Activated CD4-positive, alpha-beta memory T cell treated with anti-CD3 and anti-CD28 coated beads, Interleukin-2, amount 10 ng/mL, durations not matched to agents 7 days and 5 days (primary cell): ENCODE measurements at places on chromosomes 1 and 21. TPM values are rescaled to one million over a fixed set of nuclear protein-coding genes. Genes with fewer than 3 reads are reported as not detected.

GRCh38 chr1:80448081-80448480, 1352.7 kb upstream of the ADGRL2 start:
- DNase-seq, result no peak
- no peaks in the 10 kb centered on the region for H3K4me1 ChIP-seq
- H3K27ac ChIP-seq, result no peak overlapping the region
- no peak overlapping the region for H3K4me3 ChIP-seq

- peaks cover 38% of the 10 kb centered on the region for H3K27me3 ChIP-seq
- DNase-seq, result no peak
- peaks cover 5% of the 10 kb centered on the region for H3K4me1 ChIP-seq
- no peak overlapping the region for H3K4me3 ChIP-seq
Observed at GRCh38 chr1:156612666-156613065, 6.5 kb upstream of the HAPLN2 start.

- no peak overlapping the region for H3K27ac ChIP-seq
- H3K36me3 ChIP-seq, result peaks cover 70% of the 10 kb centered on the region
- H3K4me1 ChIP-seq, result peaks cover 9% of the 10 kb centered on the region
- no peak overlapping the region for H3K4me3 ChIP-seq
Observed at GRCh38 chr1:192998536-192998935, 60.6 kb downstream of the UCHL5 start.

Gene SIPA1L2
- 0.93 TPM for total RNA-seq

GRCh38 chr1:225979421-225979820, 19.7 kb downstream of the SDE2 start:
- DNase-seq, result no peak
- peaks cover 45% of the 10 kb centered on the region for H3K36me3 ChIP-seq
- H3K4me1 ChIP-seq, result peaks cover 10% of the 10 kb centered on the region

Gene TFF1
- total RNA-seq, result not detected

DNA sequence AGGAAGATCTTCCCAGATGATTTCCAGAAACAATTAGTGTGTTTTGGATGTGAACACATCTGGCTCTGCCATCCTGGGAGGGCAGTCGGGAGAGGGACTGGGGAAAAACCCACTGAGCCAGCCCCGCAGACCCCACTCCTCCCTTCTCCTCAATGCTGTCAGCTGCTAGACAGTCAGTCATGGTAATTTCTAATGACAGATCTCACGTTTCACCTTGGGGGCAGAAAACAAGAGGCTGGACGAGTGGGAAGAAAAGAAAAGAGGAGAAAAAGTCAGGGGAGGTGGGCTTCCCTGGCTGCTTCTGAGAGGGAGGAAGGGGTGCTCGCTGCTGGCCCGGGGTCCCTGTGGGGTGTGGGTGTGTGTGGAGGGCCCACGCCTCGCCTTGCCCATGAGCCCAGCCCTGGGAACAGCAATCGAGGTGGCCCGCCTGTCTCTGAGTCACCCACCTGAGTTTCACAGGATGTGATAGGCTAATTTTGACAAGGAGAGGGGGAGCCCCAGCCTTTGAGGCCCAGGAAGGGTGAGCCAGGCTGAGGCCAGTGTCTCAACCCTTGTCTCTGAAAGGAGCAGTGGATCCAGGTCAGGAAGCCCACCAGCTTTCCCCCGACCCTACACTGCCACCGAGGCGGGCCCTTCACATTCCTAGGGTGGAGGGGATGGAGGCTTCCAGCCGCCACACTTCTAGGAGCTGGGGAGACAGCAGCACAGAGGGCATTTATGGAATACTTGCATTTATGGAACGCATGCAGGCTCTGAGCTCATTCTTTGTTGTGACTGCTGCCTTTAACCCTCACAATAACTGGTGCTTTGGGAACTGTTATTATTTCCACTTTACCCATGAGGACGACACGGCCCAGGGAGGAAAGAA, 49.1 kb upstream of the IFNLR1 start:
- H3K4me1 ChIP-seq, result peaks cover 11% of the 10 kb centered on the region
- peaks cover 25% of the 10 kb centered on the region for H3K27me3 ChIP-seq
- no peak overlapping the region for H3K27ac ChIP-seq
- peak; percentile 22 for DNase-seq
- H3K36me3 ChIP-seq, result no peaks in the 10 kb centered on the region

DNA sequence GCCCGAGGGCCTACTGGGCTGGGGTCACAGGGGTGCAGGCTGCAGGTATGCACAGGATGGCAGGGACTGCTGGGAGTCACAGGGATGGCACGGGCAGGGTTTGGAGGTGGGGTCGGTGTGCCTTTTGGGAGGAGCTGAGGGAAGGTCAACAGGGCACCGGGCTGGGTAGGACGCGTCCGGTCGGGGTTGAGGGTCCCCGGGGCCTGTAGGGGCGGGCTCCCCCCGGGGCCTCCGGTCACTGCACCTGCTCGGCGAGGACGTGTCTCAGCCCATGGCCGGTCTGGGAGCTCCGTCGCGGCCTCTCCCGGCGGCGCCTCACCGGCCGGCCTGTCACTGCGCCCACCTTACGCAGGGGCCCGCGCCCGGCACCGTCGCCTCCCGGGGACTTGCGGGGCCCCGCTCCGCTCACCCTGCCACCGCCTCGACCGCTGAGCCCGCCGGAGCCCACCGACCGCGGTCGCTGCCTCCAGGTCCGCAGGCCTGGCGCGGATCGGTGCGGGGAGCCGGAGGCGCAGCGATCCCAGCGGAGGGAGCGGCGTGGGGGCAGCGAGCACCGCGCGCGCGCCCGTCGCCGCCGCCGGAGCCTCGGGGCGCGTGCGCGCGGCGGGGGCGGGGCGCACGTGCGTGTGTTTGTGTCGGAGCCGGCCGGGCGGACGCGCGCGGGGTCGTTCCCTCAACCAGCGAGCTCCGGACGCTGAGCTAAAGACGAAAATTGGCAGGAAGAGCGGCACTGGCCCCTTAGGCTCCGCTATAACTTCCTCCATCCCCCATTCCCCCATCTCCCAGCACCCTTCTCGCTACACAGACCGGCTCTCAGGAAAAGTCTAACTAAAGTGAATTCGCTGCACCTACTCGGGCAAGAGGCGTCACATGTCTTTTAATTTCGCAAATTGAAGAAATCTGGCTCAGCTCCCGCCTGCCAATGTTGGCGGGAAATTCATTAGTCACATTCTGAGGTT, at the start of gene AMIGO1:
TSS of gene AMIGO1 (minus strand) at position 552 of the 959 bp plus-strand sequence. CDS start 815 bp downstream, outside the sequence.
- peaks cover 34% of the 10 kb centered on the region for H3K4me1 ChIP-seq
- H3K27me3 ChIP-seq, result peaks cover 31% of the 10 kb centered on the region
- H3K27ac ChIP-seq, result peak within 1 kb of the TSS; percentile 26
- DNase-seq, result peak; percentile 51
- H3K36me3 ChIP-seq, result no peaks in the 10 kb centered on the region

- DNase-seq, result no peak
- peaks cover 5% of the 10 kb centered on the region for H3K27me3 ChIP-seq
- H3K4me3 ChIP-seq, result no peak overlapping the region
- no peaks in the 10 kb centered on the region for H3K36me3 ChIP-seq
Observed at GRCh38 chr1:240466509-240466908, 145.4 kb downstream of the GREM2 start.

Gene SYT11
- 31.6 TPM for total RNA-seq

DNA sequence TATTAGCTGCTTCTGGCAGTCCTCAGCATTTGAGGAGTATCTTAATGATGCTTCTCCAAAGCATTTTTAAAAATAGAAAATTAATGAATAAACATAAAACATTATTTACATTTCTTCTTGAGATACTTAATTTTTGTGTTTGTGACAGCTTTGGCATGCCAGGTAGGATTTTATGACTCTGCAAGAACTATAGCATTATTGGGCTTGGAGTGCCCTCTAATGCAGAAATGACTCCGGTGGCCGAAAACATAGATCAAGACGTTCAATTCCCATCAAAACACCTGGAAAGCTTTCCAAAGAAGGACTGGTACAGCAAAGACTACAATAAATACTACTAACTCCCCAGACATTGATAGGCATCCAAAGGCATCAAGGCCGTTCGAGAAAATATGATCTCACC, 366.4 kb upstream of the CXADR start:
- no peaks in the 10 kb centered on the region for H3K36me3 ChIP-seq
- DNase-seq, result no peak
- H3K4me3 ChIP-seq, result no peak overlapping the region
- no peak overlapping the region for H3K27ac ChIP-seq

Gene HPDL
- 5.6 TPM for total RNA-seq

- no peak overlapping the region for H3K4me3 ChIP-seq
- no peaks in the 10 kb centered on the region for H3K36me3 ChIP-seq
- H3K4me1 ChIP-seq, result peaks cover 3% of the 10 kb centered on the region
- DNase-seq, result no peak
- no peak overlapping the region for H3K27ac ChIP-seq
Observed at GRCh38 chr1:66237042-66237441, 296.9 kb upstream of the SGIP1 start.

DNA sequence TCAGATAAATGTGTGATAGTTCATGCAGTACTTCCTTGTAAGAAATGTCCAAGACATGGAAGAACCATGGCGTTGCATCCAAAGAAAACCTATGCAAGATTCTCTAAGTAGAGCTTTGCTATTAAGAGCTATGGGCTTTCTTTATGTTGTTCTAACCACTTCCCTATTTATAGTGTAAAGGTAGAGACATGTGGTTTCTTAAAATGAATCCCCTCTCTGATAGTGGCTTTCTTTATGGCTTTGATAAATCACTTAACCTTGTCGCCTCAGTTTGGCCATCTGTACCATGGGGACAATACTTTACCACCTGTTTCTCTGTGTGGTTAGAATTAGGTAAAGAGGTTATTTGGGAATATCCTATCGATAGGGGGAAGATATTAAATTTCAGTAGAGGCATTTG, 305.5 kb downstream of the NFIA start:
- H3K27me3 ChIP-seq, result no peaks in the 10 kb centered on the region
- no peak overlapping the region for H3K27ac ChIP-seq
- H3K4me1 ChIP-seq, result peaks cover 23% of the 10 kb centered on the region
- H3K36me3 ChIP-seq, result peaks cover 4% of the 10 kb centered on the region
- no peak overlapping the region for H3K4me3 ChIP-seq

Gene ACKR1
- total RNA-seq, result not detected

Gene HSD3B2
- not detected for total RNA-seq

Gene TADA1
- 17.9 TPM for total RNA-seq

Gene LY9
- total RNA-seq, result 46.4 TPM

DNA sequence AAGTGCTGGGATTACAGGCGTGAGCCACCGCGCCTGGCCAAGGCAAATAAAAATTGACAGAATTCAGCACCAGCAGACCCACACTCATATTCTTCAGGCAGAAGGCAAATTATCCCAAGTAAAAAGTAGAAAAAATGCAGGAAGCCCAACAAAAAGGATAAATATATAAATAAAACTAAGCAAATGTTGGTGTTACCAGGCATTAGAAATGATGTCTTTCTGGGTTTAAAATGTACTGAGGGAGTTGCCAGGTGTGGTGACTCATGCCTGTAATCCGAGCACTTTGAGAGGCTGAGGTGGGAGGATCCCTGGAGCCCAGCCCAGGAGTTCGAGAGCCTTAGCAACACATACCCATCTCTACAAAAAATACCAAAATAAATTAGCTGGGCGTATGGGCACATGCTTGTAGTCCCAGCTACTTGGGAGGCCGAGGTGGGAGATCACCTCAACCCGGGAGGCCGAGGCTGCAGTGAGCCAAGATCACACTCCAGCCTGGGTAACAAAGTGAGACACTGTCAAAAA, 6.3 kb downstream of the INTS11 start:
- H3K27ac ChIP-seq, result no peak overlapping the region
- no peaks in the 10 kb centered on the region for H3K27me3 ChIP-seq
- peaks cover 33% of the 10 kb centered on the region for H3K36me3 ChIP-seq

DNA sequence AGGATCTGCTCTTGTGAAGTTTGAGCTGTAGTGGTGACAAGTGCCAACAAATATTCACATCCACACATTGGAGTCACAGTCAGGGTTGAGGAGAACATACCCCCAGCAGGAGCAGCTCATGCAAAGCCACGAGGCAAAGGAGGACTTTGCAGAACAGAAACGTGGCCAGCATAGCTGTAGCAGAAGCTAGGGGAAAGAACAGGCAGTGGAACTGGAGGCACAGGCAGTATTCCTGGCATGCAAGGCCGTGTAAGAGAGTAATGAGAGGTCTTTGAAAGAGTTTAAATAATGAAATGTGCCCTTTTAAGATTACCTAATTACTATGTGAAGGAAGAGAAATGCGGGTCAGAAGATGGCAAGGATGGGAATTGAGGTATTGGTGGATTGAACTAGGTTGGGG, 40.9 kb upstream of the IKBKE start:
- DNase-seq, result no peak
- no peaks in the 10 kb centered on the region for H3K27me3 ChIP-seq
- H3K27ac ChIP-seq, result no peak overlapping the region
- H3K4me3 ChIP-seq, result no peak overlapping the region

DNA sequence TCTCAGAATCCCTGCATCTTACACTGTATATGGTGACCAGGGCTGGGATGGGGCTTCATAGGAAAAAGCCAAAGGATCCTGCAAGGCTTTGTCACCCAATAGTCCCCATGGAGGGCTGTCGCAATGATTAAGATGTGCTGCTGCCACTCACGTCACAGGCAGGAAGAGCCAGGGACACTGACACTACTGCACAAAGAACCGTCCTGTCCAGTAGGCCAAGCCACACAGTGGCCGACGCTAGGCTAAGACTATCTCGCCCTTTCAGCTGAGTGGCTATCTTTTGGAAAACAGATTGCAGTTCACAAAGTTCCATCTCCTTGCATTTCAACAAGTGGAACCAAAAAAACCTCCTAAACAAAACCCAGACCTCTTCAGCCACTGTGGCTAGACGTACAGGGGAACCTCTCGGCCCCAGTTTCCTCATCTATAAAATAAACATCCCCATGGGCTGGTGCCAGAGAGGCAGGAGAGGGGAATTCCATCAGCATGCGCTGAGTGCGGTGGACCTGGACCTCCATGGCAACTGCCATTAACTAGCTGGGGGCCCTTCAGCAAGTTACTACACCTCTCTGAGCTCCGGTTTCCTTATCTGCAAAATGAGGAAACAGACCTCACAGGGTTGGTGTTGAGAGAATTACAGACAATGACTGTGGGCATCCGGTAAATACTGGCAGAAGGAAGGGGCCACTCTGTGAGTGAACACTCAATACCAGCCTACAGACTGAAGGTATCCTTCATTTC, 8.7 kb downstream of the CAPZB start:
- DNase-seq, result peak; percentile 54
- no peaks in the 10 kb centered on the region for H3K27me3 ChIP-seq
- peak overlapping the region; percentile 93 for H3K27ac ChIP-seq
- H3K4me1 ChIP-seq, result peaks cover 95% of the 10 kb centered on the region

DNA sequence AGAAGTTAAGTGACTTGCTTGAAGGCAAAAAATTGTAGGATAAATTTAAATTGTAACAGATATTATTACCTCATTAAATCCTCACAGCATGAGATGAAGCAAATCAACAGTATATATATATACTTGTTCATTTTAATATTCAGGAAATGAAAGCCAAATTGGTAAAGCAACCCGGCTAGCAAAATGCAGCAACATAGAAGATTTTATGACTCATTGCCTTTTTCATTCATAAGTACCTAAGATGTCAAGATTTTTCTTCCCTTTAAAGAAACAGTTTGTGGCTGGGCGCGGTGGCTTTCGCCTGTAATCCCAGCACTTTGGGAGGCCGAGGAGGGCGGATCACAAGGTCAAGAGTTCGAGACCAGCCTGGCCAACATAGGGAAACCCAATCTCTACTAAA, 190.5 kb upstream of the NRIP1 start:
- H3K27me3 ChIP-seq, result no peaks in the 10 kb centered on the region
- DNase-seq, result no peak
- H3K36me3 ChIP-seq, result no peaks in the 10 kb centered on the region
- no peak overlapping the region for H3K27ac ChIP-seq
- no peak overlapping the region for H3K4me3 ChIP-seq

- H3K36me3 ChIP-seq, result no peaks in the 10 kb centered on the region
- no peak for DNase-seq
- H3K27ac ChIP-seq, result peak overlapping the region; percentile 98
- H3K27me3 ChIP-seq, result no peaks in the 10 kb centered on the region
- peaks cover 53% of the 10 kb centered on the region for H3K4me1 ChIP-seq
Observed at GRCh38 chr1:160836981-160837557, 25.6 kb downstream of the CD244 start.

- DNase-seq, result no peak
- H3K36me3 ChIP-seq, result no peaks in the 10 kb centered on the region
- H3K27me3 ChIP-seq, result peaks cover 40% of the 10 kb centered on the region
Observed at GRCh38 chr1:31241321-31241720, 1.6 kb upstream of the NKAIN1 start.
